ENCODE measurements at places on chromosomes 2 and 18.

GRCh38 chr2:8573942-8574195 is 108.0 kb upstream of the ID2 start:
- no peak for DNase-seq

- no peak for DNase-seq
Observed at GRCh38 chr2:70557171-70557838, 3.7 kb upstream of the TGFA start.

DNA sequence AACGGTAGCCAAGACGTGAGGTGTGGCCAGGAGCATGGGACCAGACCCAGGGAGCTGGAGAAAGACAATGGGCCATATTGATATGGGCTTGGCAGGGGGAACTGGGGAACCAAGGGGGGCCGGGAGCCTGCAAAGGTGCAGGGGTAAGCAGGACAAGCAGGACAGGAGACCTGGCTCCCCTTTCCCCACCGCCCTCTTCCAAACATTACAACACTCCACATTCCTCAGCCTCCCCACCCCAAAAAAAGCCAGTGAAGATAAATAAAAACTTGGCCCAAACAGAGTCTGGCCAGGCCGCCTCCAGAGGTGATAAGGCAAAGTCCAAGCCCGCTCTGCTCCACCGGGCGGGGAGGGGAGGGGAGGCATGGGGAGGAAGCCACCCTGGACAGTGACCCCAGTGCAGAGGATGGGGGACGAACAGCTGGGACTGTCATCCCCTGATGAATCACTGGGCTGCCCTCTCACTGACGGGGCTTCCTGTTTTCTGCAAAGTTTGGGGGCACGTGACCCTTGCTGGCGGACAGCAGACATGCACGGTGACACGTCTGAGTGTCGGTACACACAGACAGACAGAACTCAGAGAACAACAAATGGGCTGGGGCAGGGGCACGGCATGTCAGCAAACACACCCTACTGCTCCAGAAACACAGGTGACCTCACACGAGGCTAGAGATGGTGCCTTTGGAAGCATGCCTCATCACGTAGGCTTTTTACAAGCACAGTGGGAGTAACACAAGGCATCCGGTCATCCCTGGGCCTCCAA is 100.2 kb downstream of the TNS1 start:
- no peak for DNase-seq

DNA sequence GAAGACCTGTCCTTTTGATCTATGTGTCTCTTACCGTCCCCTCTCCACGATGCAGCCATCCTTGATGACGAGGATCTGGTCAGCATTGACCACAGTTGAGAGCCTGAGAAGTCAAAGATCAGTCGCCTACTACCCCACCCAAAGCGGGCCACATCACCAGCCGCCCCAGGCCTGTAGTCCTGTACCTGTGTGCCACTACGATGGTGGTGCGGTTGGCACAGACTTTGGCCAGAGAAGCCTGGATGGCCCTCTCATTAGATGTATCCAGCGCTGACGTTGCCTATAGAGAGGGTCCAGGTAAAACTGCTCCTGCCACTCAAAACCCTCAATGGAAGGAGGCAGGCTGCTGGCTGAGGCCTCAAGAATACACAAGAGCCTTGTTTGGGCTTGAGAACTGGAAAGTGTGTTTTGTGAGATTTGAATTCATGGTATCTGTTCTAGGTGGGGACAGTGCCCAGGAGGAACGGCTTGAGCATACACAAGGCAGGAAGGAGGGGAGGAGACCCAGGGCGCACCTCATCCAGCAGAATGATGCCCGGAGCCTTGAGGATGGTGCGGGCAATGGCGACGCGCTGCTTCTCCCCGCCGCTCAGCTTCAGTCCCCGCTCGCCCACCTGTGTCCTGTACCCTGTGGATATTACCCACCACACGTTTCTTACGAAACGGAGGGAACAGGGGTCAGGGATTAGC is 3.8 kb downstream of the ZFAND2B start:
- no peak for DNase-seq

- DNase-seq: no peak
Observed at GRCh38 chr18:8660316-8660715, 45.0 kb upstream of the MTCL1 start.

DNA sequence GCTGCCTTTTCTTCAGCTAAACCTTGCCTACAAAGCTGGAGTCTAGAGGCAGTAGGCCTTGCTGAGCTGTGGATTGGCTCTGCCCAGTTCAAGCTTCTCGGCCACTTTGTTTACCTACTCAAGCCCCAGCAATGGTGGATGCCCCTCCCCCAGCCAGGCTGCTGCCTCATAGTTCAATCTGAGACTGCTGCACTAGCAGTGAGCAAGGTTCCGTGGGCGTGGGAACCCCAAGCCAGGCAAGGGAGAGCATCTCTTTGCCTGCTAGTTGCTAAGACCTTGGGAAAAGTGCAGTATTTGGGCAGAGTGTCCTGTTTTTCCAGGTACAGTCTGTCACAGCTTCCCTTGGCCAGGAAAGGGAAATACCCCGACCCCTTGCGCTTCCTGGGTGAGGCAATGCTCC is 68.9 kb downstream of the VAPA start:
- DNase-seq: no peak

Data from NT2/D1 (cell line).